ENCODE measurements at places on chromosomes 4 and X.

GRCh38 chr4:44479731-44480130 is 31.1 kb upstream of the KCTD8 start:
- DNase-seq: no peak

- DNase-seq: no peak
Observed at GRCh38 chr4:38695809-38696208, 31.8 kb downstream of the KLF3 start.

GRCh38 chr4:160814726-160815125 is 1349.1 kb downstream of the FSTL5 start:
- DNase-seq: no peak

DNA sequence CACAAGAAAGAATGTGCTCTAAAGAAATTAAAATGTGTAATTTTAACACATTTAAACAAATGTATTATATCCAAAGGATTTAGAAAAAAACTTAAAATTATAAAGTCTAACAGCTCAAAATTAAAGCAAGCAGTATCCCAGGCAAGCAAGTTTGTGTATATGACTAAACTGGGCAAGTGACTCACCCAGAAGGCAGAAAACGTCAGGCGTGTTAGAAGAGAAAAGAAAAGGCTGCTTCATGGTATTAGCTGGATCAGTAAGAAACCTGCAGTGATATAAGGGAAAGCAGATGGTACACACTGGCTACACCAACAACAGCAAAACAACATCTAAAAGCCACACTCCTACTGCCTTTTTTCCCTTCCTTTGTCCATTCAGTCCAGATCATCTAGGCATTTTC is 250.6 kb upstream of the NDST3 start:
- no peak for DNase-seq

- DNase-seq: no peak
Observed at GRCh38 chr4:164931551-164932324, 45.7 kb downstream of the TRIM61 start.

- DNase-seq: no peak
Observed at GRCh38 chr4:11599064-11599463, 170.4 kb upstream of the HS3ST1 start.

Data from CD4-positive, alpha-beta T cell treated with Interleukin-21 for 1 hour (primary cell).